ENCODE measurements at places on chromosomes 4 and X.

DNA sequence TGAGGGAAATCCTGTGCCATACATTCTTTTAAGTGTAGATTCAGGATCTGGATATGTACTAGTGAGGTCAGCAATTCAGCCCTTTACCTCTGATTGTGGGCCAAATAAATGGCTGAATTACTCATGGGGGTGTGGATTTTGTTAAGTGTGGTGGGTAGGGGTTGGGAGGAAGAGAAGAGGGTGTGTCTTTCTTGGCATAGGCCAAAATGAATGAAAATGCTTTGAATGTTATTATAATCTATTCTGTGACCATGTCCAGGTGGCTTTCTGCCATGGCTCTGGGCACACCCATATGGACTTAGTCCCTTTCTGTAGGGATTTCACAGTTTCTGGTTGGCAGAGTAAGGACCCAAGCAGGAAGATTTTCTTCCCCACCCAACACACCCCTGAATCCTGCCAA, 244.3 kb downstream of the CBR4 start:
- DNase-seq = no peak

- no peak for DNase-seq
Observed at GRCh38 chr4:7242766-7243165, 50.4 kb downstream of the SORCS2 start.

DNA sequence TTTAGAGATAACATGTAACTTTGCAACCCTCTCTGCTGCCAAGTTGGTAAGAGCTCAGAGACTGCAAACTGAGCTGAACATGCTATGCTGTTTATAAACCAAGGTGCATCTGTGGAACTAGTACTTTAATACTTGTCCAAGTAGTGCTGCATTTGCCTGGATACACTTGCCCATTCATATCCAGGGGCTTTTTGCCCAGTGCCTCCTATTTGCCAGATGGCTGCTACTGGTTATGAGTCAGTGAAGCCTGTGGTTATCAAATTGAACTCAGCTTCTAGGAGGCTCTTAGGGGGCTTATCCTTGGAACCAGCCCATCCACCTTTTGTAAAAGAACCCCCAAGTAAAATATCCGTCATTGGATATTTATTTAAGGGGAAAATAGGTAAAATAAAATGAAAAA, 79.6 kb downstream of the AFF2 start:
- no peak for DNase-seq

DNA sequence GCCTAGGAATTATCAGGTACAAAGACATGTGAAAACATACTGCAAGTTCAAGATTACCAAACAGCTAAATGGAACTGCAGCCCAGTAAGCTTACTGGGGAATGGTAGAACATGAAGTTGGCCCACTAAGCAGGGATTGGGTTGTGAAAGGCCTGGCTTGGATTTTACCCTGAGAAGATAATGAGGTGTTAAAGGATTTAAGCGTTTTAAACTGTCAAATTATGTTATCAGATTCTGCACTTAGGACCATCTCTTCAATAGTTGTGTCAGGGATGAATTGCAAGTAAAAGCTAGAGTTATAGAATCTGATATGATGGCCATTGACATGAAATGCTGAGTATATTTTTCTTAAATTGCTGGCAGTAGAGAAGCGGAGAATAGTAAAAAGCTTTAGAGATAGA, 225.7 kb downstream of the GRID2 start:
- no peak for DNase-seq

GRCh38 chr4:123867910-123868587, 471.5 kb downstream of the SPRY1 start:
- no peak for DNase-seq

DNA sequence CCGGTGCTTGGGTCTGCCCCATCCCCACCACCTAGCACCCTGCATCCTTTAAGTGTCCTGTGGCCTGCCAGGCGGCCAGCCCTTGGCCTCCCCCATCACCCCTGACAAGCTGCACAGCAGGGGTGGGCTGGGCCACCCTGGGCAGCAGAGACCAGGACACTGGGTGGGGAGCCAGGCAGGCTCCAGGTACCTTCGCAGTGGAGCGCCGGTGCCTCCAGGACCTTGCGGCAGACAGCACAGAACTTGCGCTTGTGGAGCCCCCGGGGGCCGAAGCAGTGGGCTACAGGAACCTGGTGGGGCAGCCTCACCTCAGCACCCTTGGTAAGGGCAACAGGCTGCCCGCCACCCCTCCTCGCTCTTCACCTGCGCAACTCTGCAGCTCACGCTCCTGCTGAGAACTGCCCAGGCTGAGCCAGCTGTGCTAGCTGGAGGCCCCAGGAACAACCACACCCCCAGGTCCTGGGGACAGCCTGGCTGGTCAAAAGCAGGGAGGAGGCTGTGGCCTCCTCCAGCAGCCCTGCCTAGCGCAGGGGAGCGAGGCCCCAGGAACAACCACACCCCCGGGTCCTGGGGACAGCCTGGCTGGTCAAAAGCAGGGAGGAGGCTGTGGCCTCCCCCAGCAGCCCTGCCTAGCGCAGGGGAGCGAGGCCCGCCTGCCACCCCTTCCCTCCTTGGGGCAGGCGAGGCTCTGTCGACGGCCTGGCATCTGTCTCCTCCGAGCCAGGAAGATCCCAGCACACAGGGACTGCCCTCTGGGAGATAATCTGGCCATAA, 4.6 kb downstream of the DGKQ start:
- DNase-seq = no peak
